ENCODE measurements at places on chromosomes 7 and 10.

- no peak for ATAC-seq
These were observed 50.8 kb downstream of the PHYHIPL start for GRCh38 chr10:59227136-59227673.

DNA sequence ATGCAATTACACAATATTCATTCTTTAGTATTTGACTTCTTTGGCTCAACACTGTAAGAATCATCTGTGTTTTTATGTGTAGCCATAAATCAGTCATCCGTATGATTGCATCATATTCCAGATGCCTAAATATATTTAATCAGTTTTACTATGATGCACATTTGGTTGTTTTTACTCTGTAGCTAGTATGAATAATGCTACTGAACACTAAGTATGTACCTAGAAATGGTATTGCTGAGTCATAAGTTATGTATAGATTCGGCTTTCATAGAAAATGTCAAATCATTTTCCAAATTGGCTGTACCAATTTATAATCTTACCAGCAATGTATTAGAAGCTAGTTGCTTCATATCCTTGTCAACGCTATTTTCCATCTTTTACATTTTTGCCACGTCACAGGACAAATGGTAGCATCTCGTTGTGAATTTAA, 197.3 kb upstream of the PLXNA4 start:
- peak; percentile 73 for ATAC-seq

GRCh38 chr10:26690731-26691475, 6.6 kb upstream of the PDSS1 start:
- ATAC-seq, result no peak

DNA sequence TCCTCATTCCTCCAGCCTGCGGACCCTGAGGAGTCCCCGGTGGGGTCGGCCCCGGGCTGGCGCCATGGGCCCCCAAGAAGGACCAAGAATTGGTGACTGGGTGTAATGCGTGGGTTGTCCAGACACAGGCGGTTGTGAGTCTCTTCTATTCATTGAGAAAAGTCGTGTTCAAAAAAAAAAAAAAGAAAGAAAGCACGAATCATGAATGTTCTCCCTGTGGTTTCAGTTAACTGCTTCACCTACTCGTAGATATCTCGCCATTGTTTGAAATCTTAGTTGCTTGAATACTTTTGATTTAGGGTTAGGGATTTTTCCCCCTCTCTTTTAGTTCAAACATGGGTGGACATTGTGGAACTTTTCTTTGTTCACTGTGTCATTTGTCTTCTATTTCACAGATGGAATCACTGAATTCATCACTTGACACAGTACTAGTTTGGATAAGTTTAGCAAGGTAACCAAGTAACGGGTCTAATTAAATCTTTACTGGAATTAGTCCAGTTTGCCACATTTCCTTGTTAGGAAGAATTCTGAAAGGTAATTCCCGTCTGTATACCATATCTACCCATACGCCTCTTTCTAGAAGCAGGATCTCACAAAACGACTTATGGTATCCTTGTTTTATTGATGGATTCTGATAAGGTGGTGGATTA, 775 bp downstream of the STARD3NL start:
- ATAC-seq, result peak; percentile 35

DNA sequence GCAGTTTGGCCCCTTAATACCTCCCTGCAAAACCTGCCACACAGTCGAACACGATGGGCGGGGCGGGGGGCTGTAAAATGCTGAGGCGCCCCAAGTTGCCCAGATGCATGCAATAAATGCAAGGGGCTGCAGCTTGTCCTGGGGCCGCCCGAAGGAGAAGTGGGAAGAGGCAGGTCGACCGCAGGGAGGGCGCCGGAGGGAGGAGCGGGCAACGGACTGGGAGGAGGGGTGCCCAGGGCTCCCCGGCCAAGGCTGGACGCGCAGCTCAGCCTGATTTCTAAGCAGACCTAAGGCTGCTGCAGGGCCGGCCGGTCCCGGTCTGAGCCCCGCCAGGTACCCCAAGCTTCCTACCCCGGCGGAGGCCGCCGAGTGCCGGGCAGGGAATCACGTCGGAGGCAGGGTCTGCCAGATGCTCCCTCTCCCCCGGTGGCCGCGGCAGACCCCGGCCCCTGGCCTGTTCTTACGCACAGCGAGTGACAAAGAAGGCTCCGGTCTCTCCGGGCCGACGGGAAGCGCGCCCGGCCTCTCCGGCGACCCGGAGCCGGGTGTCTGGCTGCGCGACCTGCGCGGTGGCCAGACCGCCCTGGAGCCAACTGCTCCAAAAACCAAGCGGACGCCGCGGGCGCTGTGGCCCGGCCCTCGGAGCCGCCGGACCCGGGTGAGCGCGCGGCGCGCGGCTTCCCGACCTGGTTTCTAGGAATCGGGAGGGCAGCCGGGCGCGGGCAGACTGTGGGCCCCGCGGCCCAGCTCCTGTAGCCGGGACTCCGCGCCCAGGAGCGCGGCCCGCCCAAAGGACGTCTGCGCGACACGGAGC, 744 bp upstream of the EBF3 start:
- ATAC-seq, result no peak

GRCh38 chr10:34181553-34182300, 633.4 kb downstream of the PARD3 start:
- no peak for ATAC-seq

DNA sequence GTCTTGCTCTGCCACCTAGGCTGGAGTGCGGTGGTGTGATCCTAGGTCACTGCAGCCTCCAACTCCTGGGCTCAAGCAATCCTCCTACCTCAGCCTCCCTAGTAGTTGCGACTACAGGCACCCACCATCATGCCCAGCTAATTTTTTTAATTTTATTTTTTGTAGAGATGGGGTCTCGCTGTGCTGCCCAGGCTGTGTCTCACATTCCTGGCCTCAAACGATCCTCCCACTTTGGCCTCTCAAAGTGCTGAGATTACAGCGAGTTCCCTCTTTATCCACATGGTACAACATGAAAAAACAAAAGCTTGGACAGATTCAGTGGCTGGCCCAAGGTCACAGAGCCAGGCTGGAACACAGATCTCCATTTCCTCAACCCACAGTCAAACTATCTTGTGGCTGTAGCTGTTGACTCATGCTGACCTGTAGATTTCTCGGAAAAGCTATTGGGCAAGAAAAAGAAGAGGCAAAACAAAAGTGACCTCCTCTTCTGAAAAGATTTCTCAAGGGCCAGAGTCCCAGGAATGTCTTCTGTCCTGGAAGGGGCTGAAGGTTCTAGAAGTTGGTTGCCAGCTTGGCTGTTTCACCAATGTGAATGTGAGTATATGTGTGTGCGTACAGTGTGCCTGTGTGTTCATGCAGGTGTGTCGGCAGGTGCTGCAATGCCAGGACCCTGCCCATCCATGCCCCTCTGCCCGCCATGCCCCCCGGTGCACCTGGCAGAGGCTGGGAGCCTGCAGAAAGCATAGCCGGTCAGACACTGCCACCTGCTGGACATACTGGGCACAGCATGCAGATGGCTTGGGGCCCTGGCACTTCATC, 28.4 kb downstream of the TMEM130 start:
- no peak for ATAC-seq

- ATAC-seq, result peak; percentile 89
These were observed 18.9 kb upstream of the DNAJC1 start for GRCh38 chr10:22022257-22023032.

GRCh38 chr10:47337310-47337709, 10.9 kb upstream of the RBP3 start:
- no peak for ATAC-seq

GRCh38 chr10:76916536-76916935, 721.1 kb downstream of the KCNMA1 start:
- ATAC-seq, result no peak

GRCh38 chr7:23490357-23491135, 20.3 kb upstream of the IGF2BP3 start:
- peak; percentile 73 for ATAC-seq

DNA sequence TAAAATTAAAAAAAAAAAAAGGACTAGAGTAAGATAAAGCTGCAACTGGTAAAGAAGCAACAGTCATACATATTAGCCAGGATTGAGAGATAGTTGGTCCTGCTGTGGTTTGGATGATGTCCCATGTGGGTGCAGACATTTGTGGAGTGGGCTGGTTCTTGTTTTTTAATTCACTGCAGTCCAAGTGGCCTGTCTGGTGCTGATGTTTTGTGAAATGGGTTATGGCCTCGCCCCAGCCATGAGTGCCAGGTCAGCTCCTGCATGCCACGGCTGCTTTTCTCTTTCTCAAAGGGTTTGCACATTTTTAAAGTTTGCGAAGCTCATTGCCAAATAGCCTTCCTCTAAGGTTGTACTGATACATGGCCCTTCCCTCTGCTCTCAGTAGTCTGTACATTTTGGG, 14.1 kb upstream of the BTBD16 start:
- ATAC-seq, result no peak

DNA sequence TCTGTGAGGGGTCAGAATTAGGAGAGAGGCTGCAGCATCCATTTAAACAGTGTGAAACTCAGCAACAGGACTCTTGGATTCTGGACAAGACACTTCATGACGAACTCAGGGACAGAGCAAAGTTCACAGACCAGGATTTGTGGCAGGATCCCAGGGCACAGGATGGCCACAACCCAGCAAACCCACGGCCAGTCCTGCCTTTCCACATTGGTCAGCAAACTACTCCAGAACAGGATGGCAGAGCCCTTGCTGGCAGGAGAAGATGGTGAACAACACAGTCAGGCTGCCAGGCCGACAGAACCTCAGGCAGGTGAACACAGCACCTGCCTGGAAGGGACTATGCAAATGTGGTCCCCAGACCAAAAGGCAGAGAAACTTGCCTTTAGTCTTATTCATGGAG, 34.4 kb downstream of the VSTM4 start:
- ATAC-seq, result no peak

GRCh38 chr7:81062755-81063154, 143.9 kb upstream of the SEMA3C start:
- ATAC-seq, result no peak

- peak; percentile 46 for ATAC-seq
These were observed 91.2 kb downstream of the SPAG6 start for GRCh38 chr10:22436526-22436892.

DNA sequence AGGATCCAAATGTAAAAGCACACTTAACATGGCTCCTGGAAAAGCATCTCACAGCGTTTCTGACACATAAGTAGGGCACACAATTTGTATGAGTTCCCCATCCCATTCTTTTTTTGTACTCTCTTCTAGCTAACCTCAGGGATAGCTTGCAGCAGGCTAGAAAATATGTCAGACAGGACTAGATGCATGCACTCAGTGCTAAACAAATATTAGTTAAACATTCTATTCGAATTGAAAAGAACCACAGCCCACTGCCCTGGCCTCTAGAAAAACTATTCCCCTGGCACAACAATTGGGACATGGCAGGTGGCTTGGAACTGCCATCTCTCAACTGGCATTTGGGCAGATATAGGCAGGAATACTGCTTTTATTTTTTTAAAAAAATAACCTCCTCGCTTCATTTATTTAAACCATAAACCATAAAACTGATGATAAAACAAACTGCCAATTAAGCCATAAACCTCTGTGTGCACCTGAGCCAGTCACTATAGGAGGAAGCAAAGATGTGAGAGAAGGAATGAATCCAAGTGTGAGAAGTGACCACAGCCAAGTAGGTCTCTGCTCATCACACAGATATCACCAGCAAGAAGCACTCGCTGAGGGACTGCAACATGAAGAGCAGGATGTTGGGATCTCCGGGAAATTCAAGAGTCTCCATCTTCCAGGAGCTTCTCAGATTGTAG, 394.1 kb downstream of the NEBL start:
- ATAC-seq, result no peak

GRCh38 chr7:5422396-5423305, 983 bp downstream of the TNRC18 start:
- ATAC-seq, result no peak

DNA sequence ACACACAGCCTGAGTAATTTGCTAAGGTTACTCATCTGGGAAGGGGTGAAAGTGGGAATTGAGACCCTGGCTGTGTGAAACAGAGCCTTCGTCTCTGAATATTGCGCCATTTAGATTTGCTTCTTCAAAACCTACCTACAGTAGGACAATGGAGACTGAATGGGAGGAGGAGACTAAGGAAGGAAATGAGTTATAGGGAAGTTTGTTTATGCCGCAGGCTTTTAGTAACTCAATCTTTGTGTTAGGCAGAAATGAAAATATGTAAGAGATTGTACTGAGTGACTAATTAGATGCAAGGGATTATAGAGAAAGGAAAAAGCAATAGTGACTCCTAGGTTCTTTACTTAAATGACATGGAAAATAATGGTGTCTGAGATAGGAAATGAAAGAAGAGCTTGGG, 80.2 kb downstream of the KCND2 start:
- ATAC-seq, result no peak

GRCh38 chr7:55132890-55133551, 114.2 kb downstream of the EGFR start:
- peak; percentile 69 for ATAC-seq

DNA sequence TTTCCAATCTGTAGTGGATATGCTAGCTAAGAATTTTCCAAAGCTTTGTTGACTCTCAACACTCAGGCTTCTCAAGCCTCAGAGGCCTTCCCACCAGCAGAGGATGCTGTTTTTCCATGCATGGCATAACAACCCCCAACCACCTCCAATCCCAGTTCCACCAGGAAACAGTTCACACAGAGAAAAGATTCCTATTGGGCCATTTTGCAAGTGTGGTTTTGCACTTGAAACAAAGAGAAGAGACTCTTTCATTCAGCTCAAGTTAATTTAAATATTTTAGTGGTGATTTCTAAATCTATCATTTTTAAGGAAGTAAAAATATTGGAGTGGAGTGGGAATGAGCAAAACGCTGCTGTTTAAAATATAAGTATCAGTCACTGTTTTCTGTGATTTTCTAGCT, 105.6 kb upstream of the COL1A2 start:
- ATAC-seq, result no peak

- ATAC-seq, result no peak
These were observed 110.0 kb upstream of the SFMBT2 start for GRCh38 chr10:7520507-7521485.

DNA sequence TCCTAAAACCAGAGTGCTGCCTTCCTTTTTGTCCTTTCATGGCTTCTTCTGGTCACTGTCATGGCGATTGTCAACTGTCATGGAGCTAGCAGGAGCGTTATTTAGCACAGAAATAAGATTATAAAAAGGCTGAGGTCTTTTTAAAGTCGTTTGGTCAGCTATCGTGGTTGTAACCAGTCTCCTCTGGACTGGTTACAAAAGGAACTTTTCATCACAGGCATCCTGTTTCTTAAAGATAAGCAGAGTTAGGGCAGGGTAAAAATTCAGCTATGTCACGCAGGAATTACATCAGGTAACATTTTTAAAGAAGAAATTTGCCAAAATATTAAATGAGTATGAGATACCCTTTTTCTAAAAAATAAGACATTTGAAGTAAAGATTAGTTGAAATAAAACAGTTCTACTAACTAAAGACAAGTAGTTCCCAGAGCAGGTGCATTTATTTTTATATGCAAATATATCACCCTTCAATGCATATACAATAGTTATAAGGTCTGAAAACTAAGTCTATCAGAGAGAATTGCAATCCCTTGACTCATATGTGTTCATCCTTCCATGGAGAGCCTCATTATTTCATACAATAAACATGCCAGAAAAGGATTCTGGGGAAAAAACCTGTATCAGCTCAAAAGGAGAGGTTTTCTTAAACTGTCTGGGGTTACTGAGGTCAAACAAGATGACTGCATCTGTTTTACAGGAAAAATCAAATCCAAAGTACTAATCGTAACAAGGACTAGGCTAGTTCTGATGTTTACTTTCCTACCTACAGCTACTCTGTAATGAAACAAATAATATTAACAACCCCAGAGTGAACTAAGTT, 20.9 kb downstream of the FAM24A start:
- ATAC-seq, result no peak
